GM06990 (cell line): ENCODE measurements at places on chromosomes 5 and 9.

- peak; percentile 55 for DNase-seq
Measured at GRCh38 chr5:181224390-181225229, 1.5 kb downstream of the TRIM41 start.

DNA sequence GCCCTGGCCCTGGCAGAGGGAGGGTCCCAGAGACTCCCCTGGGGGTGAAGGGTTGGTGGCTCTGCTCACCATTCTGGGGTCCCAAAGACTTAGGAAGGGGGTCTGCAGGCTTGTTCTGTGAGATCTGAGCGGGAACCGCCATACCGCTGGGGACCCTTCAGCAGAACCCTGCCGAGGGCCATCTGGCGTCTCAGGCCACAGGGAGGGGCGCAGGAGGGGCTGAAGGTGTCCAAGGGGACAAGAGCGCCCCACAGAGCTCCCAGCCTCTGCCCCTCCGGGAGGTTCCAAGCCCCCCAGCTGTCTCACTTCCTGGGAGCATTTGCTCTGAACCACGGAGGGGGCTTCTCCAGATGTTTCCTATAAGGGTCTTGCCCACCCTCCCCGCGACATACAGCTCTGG, 4.8 kb downstream of the FIBCD1 start:
- DNase-seq, result no peak

DNA sequence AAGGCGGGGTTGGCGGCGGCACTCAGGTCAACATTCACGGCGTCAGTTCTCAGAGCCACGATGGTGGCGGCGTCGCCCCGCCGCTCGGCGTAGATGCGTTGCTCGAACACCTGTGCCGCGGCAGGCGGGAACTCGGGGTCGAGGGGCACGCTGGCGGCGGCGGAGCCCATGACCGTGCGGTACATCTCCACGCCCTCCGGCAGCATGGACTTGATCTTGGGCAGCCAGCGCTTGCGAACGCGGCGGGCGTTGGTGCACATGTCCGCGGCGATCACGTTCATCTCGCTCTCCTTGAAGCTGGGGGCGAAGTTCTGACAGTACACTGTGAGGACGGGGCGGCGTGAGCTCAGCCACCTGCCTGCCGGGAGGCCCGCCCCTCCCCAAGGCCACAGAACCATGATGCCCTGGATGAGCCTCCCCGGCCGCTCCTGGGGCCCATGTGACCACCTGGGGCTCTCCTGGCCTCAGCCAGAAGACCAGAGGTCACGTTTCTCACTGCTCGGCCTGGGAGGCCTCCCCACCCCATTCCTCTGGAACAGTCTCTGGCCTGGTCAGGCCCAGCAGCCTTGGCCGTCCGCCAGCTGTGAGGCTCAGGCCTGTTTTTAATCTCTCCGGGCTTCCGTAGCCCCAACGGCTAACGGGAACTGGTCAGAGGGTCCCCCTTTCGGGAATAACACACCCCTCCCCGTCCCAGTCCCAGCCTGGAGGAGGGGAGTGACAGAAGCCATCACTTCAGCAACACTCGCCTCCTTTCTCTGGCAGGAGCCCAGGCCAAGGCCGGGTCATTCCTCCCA, 50.7 kb upstream of the UBAC1 start:
- no peak for DNase-seq

DNA sequence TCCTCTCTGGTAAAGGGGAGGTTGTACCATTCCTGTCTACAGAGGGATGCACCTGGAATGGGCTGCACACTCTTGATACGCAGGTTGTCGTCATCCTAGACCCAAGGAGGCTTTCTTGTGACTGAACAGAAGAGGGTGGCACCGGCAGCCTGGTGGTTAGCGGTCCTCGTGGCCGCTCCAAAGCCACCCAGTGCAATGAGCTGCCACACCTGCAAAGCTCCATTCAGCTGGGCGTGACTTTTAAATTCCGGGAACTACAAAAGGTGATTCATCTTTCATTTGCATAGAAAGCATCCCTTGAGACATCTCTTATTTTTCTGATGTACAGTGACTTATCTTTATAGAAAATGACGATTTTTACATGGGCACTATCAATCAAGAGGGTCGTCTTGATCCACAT, 286.1 kb upstream of the IRX1 start:
- DNase-seq, result no peak

DNA sequence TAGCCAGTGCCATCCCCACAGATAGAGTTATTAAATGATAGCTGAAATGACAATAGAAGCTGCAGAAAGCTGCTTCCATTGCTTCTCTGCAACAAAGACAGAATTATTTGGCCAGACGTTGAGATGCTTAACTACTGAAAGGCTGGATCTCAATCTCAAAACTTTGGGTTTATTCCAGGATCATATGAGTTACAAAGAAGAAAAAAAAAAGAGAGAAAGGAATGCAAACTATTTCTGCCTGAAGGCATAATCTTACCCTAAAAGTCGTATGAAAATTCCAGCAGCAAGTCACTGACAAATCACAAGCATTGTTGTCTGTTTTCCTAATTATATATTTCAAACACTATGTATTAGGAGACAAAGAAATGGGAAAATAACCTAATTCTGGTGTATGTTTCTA, 12.8 kb upstream of the TYRP1 start:
- DNase-seq, result no peak

- no peak for DNase-seq
Measured at GRCh38 chr5:85263125-85263524, 878.4 kb upstream of the EDIL3 start.

DNA sequence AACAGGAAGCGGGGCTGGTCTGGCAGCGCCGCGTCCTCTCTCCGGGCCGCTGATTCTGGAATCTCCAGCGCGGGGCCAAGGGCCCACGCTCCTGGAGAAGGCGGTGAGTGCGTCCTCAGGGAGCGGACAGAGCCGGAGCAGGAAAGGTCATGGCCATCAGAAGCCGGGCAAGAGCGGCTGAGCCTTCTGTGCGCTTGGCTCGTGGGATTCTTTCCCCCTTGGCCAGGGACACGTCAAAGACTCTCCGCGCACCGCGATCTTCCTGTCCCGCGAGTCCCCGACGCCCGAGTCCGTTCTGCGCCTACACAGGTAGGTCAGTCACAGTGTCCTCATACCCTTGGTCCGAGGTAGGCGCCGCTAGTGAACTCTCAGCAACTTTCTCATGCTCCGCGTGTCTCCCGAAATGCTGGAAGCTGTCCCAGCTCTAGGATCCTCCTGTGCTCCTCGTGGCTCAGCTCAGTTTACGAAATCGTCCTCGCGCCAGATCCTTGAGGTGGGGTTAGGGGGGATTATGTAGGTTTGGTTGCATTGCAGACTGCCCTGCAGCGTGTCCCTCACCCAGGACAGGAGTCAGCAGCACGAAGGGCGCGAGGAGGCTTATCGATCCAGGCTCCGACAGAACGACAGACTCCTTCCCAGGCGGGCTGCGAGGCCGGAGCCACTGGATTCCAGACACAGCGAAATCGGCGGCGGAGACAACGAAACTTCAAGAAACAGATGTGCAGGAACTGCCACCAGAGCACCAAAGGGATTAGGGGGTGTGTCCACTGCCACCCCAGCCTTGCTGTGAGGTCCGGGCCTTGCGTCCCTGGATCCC, 8.7 kb downstream of the LHX6 start:
- DNase-seq, result no peak

GRCh38 chr9:124353166-124353768, 62.0 kb downstream of the PSMB7 start:
- no peak for DNase-seq
